ENCODE measurements at places on chromosomes 3 and 15.

DNA sequence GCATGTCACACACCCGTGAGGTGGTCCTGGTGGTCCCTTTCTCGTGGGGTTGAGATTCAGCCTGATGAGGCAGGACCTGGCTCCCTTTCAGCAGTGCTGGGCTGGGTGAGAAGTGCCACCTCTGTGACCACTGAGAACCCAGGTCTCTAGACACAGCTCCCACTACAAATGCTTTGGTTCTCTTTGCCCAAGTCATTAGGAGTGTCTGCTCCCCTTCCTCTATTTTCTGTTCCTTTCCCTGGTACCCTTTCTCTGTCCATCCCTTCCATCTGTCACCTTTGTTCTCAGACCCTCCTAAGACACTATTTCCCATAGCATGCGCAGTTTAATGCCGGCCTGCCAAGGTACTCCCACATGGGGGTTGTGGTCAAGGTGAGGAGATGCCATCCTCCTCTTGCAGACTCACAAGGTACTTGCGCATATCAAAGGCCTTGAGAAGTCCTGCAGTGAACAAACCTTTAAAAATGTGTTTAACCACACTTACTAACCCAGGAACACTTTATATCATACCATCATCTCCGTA is 297.7 kb downstream of the LRTM1 start:
- DNase-seq, result no peak

DNA sequence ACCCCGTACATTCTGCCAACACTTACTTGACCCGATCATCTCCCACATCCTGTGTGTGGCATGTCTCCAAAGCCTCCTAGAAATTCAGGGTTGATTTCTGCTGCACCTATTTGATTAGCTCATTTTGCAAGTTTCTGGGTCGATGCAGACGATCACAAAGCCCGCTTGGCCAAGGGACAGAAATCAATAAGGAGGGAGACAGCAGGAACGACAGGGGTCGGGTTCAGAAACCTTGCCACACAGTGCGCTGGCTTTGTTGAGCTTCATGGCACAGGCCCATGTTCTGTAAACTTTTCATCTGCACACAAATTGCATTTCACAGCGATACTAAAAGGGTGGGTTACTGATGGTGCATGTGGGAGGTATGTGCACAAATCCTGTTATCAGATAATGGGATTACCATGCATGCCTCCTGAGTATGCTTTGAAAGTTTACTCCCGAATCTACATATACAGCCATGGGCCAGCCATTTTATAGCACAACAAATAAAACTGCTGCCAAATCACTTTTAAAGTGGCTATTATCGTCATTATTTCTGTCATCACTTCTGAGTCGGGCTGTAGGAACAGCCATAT is 95.9 kb upstream of the ATP11B start:
- DNase-seq, result no peak

GRCh38 chr3:181956122-181956521 is 244.4 kb downstream of the SOX2 start:
- DNase-seq, result no peak

DNA sequence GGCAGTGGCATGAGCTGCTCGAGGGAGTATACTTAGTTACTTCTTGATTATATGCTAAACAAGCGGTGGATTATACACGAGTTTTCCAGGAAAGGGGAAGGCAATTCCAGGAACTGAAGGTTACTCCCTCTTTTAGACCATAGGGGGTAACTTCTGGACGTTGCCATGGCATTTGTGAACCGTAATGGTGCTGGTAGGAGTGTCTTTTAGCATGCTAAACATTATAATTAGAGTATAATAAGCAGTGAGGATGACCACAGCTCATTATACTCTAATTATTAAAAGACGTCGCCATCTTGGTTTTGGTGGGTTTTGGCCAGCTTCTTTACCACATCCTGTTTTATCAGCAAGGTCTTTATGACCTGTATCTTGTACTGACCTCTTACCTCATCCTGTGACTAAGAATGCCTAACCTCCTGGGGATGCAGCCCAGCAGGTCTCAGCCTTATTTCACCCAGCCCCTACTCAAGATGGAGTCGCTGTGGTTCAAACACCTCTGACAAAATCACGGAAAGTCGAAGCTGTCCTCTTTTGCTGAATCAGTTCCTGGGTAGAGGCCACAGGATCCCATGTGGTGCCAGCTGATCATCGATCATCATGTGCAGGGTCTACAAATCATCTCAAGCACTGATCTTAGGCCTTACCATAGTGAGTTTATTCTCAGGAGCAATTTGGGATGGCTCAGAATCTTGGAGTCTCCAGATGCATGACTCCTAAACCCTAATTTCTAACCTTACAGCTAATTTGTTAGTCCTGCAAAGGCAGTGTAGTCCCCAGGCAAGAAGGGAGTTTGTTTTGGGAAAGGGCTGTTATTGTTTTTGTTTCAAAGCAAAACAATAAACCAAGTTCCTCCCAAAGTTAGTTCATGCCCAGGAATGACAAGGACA is 149.1 kb downstream of the TJP1 start:
- no peak for DNase-seq

GRCh38 chr3:37956723-37957538 is 33.7 kb upstream of the VILL start:
- DNase-seq, result no peak

- no peak for DNase-seq
These were observed 996 bp downstream of the HCN4 start for GRCh38 chr15:73367624-73368300.

DNA sequence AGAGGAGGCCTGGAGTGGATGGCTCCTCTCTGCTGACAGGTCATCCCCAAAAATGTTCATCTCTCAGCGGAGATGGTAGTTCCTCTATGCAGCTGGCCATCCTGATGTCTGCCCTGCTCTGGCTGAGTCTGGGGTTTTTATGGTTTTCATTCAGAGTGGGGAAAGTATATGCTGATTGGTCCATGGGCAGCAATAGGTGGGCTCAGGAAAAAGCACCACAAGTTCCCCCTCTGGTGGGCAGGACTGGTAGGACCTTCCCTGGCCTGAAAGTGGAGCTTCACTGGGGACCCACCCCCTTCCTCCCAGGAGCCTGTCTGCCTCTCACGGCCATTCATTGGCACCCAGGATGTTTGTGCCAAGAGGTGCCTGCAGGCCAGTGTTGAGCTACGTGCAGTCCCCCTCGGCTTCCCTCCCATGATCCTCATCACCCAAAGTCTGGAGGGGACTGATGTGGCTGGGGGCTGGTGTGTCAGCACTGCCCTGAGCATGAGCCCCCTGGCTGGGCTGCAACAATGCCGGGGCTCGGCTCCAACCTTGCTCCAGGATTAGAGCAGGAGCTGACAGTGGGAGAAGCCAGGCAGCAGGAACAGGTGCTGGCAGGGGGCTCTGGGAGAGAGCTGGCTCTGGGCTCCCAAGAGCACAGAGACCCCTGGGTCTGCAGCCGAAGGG is 13.1 kb upstream of the BLOC1S6 start:
- no peak for DNase-seq
